ENCODE measurements at places on chromosomes 11 and 22. TPM values are rescaled to one million over a fixed set of nuclear protein-coding genes. Genes with fewer than 3 reads are reported as not detected.

DNA sequence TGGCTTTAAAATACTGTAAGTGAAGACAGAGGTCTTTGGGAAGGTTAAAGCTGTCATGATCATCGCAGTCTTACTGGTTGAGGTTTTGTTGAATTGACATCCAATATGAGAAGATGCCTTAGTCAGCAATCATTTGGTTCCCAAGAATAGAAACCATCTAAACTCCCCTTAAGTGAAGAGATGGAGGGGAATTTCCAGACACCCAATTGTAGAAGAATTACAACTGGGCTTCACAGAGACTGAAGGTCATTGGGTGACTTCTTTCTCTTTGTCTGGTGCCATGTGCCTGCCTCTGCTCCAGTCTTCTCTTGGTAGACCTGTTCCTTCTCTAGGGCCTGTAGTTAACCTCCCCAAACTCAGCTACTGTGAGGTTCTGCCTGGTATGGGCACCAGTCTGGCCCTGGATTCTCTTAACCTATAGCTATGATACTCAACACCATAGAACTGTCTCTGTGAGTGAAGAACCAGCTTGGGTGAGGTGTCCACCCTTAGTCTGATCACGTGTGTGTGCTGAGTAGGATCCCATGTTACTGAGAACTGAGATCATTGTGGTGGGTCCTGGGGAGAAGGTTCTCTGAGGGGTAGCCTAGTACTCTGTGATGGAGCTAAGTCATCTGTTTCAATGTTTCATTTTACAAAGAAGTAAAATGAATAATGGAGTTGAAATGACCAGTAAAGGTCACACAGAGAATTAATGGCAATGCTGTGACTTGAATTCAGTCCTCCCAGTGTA is 182.5 kb downstream of the CSNK2A3 start:
- no peak for DNase-seq

- DNase-seq, result no peak
Measured at GRCh38 chr11:1869427-1870325, 16.8 kb downstream of the LSP1 start.

Gene SLC22A8
- total RNA-seq, result not detected

DNA sequence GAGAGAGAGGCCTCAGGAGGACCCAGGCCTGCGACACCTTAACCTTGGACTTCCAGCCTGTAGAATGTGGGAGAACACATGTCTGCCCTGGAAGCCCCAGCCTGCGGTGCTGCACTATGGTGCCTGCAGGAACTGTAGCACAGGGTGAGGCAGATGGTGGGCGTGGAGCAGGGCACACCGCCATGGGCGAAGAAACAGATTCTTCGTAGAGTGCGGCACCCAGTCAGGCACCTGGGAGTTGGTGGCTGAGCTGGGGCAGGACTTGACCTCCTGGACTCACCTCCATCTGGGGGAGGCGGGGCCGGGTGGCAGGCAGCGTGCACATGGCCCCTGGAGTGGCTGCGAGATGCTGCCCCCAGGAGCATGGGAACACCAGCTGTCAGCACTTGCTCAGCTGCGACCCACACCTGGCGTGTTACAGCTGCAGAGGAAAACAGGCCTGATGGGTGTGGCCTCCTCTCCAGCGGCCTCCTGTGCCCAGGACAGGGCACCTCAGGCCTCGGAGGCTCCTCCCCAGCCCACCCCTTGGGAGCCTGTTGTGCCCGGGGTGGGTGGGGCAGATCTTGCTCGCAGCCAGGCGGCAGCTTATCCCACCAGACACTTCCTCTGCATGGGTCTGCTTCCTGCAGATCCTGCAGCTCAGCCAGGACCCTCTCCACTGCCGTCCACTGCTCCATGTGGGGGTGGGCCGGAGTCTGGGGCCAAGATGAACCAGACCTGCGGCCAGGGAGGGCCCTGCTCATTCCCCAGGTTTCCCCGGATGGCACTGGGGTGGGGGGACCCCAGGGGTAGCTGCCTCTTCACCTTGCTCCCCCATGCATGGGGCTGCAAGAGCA is 80.4 kb downstream of the MYEOV start:
- DNase-seq, result no peak

- no peak for DNase-seq
Measured at GRCh38 chr11:123839131-123839530, 33.0 kb upstream of the OR6M1 start.

Gene TKFC
- 26.2 TPM for total RNA-seq

DNA sequence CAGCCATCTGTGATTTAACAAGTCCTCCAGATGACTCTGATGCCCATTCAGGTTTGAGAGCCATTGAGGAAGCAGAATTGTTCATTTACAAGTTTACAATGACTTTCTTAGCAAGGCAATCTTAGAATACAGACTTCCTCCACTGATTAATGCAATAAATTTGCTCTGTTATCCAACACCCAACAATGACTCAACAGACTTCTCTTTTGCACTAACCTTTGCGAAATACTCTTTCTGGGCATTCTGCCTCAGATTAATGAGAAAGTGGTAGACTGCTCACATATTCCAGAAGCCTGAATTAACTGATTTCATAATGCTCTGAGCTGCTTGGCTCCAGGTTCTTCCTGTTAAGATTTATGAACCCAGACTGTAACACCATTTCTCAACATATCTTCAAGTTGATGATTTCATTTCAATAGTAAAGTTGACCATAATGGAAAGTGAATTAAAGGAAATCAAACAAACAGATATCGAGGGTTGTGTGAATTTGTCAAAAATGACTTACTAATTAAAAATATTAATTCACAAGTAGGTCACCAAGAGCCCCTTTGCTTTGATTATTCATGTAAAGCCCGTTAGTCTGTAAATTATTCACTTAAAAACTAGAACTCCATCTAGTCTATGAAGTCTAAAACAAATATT is 70.5 kb upstream of the BLID start:
- peak; percentile 95 for DNase-seq

DNA sequence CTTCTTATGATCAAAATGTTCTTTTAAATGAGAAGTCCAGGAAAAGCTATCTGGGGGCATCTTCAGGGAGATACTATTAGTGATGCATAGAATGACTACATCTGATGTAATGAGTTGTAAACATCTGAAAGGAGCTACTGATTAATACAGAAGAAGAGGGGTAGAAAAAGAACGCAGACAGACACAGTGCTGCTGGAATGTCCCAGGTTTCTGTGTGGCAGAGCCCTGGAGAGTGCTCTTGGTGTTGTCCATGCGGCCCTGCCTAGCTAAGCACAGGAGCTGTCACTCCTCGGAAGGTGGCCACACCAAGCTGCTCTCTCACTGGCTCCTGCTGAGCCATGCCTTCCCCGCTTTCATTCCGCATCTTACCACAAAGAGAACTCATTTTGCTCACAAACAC is 768.8 kb downstream of the OPCML start:
- no peak for DNase-seq

- DNase-seq, result peak; percentile 70
Measured at GRCh38 chr11:100830978-100831732, 144.1 kb downstream of the ARHGAP42 start.

DNA sequence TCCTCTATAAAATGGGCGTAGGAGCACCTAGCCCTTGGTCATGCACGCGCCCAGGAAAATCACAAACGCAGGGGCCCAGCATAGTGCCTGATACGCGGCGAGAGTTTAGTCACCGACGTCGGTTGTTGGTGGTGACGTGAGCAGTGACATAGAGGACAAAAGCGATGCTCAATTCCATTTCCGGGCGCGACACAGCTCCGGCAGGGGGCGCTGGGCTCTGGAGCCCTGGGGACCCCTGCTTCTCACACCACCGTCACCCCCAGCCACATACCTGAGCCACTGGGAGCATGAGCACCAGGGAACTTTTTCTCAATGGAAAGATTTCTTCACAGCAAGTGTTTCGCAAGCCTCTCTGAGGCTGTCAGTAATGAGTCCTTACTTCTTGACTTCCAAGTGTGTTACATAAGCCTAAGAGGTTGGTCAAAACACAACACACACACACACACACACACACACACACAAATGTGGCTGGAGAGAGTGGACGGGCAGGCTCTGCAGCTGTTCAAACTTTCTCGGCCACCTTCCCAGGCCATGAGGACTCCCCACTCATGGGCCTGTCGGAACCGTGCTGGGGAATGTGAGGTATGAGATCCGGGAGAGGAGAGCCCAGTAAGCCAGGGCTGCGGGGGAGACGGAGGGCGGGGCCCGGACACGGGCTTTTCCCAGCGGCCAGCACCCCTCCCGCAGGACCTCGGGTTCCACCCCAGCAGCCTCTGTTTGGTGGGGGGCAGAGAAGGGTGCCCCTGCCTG is 36.9 kb upstream of the LINC01488 start:
- peak; percentile 53 for DNase-seq

Gene TMEM45B
- 0.28 TPM for total RNA-seq

GRCh38 chr22:47623066-47623762 is 860.8 kb downstream of the TBC1D22A start:
- DNase-seq, result no peak

Gene LRRC32
- not detected for total RNA-seq

Gene EMID1
- total RNA-seq, result not detected

GRCh38 chr11:118812485-118812884 is 21.5 kb upstream of the DDX6 start:
- no peak for DNase-seq

DNA sequence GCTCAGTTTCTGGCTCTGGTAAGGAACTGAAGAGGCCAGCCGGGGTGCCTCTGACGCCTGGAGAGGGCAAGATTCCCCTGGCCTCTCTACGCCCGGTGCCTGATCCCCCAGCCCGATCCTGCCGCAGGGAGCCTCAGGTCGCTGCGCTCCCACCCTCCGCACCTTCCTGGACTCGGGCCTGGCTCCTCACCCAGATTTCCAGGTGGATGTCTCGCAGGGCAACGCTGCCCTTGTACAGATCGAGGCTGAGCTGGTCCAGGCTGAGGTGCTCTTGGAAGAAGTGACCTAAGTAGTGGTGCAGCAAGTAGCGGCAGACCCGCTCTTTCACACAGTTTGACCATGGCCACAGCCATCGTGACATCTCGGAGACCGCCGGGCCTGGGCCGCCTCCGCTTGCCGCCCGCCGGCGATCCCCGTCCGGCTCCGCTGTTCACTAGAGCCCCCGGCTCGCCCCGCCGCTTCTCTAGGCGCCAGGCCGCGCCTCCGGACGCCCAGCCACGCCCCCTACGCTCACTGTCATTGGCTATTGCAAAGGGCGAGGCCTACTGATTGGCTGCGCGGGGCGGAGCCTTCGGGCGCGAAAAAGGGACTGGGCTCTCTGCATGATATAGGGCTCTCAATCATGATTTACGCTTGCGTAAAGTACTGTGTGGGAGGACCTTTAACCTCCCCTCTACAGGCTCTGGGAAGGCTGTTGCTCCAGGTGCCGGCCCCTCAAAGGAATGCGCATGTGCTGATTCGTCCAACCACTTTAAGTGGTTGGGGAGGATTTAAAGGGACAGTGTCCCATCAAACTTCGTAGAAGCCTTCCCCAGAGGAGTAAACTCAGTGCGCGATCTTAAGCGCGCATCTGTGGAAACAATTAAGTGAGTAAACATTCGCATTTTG is at the start of gene ATG2A:
ATG2A (minus strand) TSS at position 435 of the 888 bp plus-strand sequence; CDS start at position 361, 74 bp downstream.
- peak; percentile 99 for DNase-seq

DNA sequence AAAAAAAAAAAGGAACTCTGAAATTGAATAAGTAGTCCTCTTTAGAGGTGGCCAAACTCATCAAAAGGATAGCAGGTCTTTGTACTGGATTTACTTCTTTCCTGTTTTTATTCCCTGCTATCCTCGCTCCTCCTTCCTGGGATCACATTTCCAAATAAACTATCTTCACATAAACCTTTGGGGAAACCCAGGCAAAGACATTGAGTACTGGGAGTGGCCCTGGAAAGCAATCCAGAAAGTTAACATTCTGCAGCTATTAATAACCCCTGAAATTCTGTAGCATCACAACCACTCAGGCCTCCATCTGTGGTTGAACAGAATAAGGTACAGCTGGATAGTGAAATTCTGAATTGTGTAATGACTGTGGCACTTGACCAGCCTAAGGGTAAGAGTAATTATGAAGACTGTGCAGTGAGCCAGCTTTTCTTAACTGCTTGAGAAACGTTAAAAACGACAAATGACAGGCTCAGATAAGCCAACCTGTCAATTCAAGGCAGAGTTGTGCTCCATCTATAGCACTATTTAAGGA is 58.8 kb downstream of the ISX start:
- no peak for DNase-seq

- DNase-seq, result no peak
Measured at GRCh38 chr11:65084598-65085375, 765 bp downstream of the ZFPL1 start.

GRCh38 chr11:2088284-2088683 is 50.9 kb downstream of the IGF2 start:
- DNase-seq, result no peak

DNA sequence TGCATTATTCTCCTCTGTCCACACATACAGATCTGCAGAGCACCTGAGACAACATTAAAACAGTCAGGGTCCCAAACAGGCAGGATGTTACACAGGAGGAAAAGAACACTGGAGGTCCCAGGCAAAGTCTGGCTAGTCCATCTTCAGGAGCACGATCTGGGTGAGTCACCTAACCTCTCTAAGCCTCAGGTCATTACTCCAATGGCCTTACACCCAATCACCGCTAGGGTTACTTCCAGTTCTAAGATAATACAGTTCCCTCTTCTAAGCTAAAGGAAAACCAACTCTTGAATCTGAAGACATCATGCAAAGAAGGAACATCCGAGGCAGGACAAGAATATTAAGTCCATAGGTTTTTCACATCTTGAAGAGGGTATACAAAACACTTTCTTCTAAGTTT is 24.5 kb downstream of the ASCC2 start:
- no peak for DNase-seq

GRCh38 chr11:46369458-46370152 is 11.9 kb upstream of the MDK start:
- no peak for DNase-seq
